ENCODE measurements at places on chromosomes 1 and 21.

DNA sequence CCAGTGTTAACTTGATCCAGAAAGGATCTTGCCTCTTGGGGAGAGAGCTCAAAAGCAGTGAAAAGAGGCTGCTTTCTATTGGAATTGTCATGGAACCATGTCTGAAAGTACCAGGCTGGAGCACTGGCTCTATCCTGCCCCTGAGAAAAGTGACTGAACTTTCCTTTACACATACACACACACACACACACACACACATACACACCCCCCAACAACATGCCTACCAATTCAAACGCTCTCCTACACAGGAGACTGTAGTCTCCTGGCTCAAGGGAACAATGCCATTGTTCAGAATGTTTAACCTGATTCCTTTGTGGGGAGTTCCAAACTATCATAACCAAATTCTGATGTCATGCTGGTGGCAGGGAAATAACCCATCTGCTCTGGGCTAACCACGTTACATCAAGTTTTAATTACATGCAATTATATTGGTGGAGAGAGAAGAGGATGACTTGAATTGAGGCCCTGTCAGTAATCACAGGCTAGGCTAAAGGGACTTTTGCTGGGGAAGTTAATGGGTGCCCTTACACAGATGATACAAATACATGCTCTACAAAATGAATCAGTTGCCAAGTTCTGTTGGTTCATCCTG, 52.3 kb upstream of the DUSP10 start:
- DNase-seq = no peak

GRCh38 chr1:15684042-15684461, at the start of gene PLEKHM2:
Gene PLEKHM2 (plus strand): TSS chr1:15684320. CDS start chr1:15684559, 239 bp downstream.
- peak; percentile 23 for DNase-seq

DNA sequence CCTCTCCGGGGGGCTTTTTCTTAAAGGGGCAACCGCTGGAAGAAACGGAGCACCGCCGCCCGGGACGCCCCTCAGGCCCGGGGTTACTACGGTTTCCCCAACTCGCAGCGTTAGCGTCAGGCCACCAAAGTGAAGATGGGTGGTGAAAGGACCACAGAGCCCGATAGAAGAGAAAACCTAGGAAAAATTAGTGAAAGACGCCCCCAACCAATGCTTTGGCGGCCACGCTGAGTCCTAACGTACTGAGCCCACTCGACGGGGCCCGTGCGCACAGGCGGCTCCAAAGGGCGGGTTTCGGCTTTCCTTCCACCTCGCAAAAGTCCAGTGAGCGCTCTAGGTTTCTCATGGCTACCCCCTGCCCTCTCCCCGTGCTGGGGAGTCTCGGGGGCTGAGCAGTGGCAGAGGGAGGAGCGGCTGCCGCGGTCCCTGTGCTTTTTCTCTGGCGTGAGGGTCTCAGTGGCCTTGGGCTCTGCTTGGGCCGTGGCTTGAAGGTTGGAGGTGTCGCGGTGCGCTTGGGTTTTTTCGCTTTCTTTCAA, 12.2 kb upstream of the SPEN start:
- no peak for DNase-seq

DNA sequence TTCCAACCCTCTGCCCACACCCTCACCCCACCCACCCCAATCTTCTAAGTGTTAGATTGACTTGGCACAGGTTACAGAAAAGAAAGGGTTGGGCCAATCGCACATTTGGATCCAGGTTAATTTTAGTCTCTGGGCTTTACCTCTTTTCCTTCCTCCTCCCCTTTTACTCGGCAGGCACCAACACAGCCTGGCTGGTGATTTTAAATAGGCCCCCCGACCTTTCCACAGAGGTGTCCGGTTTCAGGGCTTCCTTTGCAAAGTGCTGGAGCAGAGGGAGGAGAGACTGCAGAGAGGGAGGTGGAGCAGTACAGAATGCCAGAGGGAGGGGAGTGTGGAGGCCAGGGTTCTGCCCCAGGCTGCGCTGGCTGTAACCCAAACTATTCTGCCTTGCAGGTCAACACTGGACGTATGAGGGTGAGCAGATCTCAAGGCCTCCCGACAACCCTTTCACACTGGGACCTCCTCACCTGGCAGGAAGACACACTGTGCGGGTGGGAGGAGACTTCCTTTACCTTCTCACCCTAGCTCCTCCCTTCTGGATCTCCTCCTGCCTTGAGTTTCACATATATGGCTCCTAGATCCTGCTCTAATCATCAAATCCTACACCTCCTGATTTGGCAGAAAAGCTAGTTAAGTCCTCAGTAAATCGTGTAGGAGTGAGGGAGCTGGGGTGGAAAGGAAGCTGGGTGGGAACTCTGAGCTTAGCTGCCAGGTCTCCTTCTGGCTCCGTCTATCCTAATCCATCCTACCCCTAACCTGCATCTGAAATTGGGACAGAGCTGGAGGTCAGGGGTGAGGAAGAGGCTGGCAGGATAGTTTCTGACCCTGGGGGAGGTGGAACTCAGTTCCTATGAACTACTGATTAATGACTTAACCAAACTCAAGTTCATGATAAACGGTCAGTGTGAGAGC, 2.4 kb downstream of the CA14 start:
- DNase-seq = no peak

GRCh38 chr21:23694390-23694789, 1912.9 kb downstream of the MRPL39 start:
- no peak for DNase-seq

- no peak for DNase-seq
Measured at GRCh38 chr1:174426153-174426552, 21.6 kb upstream of the GPR52 start.

DNA sequence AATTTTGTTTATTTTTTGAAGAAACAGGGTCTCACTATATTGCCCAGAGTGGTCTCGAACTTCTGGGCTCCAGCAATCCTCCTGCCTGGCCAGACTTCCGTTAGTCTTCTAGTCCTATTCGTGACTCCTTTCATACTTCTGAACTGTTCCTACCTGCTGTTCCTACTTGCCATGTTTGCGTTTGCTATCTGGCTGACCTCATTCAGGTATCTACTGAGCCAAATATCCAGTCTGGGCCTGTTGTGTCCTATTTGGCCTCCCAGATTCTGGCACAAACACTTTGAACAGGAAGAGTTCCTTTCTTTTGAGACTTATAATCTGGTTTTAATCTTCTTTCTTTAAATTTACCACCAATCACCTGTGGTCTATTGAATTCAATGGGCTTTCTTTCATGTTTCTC, 6.9 kb upstream of the NR1I3 start:
- no peak for DNase-seq

DNA sequence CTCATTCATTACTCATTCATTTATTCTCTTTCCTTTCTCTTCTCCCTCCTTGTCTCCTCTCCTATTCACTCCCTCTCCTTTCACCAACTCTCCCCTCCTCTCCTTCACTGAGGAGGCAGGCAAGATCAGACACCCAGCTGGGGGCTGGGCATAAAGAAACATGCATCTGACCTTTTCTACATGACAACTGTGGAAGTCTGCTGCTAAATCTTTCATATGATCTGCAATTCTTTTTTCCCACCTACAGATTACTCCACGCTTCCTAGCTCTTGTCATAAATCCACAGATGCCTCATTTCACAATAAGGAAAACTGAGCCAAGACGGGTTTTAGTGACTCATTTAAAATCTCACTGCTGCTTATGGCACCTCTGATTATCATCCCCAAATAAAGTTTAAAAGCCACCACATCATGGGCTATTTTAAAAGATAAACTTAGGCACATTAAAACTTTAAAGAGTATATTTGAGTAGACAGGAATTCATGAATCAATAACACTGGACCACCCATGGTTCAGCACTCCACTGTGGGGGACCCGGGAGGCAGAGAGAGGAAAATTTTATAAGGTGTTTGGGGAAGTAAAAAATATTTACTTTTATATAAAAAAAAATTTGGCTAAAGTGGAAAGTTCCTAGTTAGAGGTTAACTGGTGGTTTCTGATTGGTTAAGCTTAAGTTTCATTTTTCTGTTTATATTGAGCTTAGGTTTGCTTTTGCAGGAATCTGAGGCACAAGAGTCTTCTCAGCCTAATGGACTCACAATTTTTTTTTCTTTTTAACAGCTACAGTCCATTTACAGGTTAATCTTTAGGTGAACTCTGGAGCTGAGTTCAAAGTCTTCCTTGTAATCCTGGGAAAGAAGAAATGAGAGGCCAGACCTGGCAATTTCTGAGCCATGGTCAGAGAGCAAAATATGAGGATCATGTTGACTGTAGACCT, 55.8 kb upstream of the DNAH14 start:
- DNase-seq = no peak

DNA sequence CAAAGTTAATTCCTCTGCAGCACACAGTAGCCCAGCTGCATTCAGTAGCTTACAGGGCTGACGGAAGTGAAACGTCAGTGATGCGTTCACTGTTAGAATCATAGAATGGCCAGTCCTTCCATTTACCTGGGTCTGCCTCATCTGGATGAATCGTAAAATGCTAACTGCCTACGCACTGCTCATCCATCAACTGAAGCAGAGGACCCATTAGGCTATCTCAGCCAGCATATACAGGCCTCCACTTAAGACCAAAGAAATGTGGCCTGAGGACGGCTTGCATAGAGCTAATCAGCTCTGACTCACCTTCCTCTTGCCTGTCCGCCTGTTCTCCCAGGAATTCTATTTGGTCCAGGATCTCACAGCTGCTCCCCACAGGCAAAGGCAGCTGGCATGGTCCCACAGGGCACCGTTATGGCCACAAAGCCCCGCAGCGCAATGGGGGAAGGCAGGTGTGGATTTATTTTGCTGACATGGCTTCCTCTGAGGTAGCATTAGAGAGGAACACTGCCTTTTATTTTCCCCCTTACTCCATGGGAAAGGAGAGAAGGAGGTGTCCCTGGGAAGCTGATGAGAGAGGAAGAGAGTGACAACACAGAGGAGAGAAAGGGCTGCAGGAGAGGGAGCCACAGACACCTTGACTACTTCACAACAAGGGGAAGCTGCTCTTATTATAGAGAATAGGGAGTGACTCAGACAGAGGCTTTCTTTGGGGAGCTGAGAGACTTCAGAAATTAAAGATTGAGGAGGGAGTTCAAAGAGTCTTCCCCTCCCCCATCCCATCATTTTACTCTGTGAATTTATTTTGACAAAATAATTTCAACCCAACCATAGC, 177.6 kb downstream of the HHIPL2 start:
- DNase-seq = no peak

DNA sequence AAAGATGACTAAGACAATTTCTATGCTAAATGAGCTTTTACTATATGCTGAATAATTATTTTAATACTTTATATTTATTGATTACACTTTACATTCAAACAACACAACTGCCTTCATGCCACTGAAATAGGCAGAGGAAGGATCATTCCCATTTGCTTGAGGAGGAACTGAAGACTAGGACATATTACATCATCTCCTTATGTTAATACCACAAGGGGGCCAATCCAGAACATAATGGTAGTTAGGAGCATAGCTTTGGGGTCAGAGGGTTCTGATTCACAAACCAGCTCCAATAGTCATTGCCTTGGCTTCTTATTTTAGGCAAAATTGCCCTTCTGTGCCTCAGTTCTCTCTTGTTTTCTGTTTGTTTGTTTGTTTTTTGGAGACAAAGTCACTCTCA, 306.5 kb downstream of the KCNH1 start:
- no peak for DNase-seq

GRCh38 chr1:35795295-35795694, 12.5 kb upstream of the AGO4 start:
- DNase-seq = no peak

DNA sequence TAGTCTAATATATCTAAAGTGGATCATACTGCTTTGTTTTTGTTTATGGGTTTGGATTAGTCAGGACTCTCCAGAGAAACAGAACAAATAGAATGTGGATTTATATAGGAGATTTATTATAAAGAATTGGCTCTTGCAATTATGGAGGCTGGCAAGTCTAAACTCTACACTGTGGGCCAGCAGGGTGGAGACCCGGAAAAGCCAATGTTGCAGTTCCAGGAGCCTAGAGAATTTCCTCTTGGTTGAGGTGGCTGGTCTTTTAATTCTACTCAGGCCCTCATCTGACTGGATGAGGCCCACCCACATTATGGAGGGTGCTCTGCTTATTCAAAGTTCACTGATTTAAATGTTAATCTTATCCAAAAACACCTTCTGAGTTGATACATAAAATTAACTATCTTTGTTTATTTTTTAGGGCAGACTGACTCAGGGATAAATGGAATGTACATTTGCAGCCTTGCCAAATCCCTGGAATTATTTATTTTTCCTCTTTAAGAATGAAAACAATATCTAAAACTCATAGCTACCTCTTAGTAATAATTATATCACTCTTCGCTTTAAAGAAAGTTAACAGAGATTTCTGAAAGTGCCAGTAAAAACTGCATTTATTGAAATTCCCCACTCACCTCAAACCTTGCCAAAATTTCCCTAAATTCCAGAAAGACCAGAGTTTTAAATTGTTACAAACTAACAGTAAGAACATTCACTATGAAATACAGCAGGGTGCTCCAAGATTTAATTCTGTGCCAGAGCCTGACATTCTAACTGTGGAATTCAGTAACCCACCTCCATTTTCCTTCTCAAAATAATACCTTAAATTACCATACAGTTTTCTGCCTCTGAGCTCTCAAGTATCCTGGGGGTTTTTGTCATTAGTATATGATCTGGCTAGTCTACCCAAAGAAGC, 36.6 kb upstream of the SSX2IP start:
- DNase-seq = no peak

Measured in effector memory CD4-positive, alpha-beta T cell (primary cell).